Stimulated activated CD4-positive, alpha-beta T cell treated with anti-CD3 and anti-CD28 coated beads, Interleukin-12 subunit alpha, Interleukin-12 subunit beta, amount 100 ng/mL, for 48 hours (primary cell): ENCODE measurements at places on chromosomes 1 and 21.

DNA sequence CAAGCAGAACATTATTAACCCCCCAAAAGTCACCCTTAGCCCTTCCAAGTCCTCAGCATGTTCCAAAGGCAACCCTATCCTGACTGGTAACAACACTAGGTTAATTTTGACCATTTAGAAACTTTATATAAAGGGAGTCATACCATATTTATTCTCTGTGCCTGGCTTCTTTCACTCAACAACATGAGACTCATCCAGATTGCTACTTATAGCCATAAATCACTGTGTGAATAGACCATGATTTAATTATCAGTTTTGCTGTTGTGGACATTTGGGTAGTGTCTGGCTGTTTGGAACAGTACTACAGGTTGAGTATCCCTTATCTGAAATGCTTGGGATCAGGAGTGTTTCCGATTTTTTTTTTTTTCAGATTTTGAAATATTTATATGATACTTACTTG lies 252.1 kb downstream of the DISC1 start:
- no peak for DNase-seq

DNA sequence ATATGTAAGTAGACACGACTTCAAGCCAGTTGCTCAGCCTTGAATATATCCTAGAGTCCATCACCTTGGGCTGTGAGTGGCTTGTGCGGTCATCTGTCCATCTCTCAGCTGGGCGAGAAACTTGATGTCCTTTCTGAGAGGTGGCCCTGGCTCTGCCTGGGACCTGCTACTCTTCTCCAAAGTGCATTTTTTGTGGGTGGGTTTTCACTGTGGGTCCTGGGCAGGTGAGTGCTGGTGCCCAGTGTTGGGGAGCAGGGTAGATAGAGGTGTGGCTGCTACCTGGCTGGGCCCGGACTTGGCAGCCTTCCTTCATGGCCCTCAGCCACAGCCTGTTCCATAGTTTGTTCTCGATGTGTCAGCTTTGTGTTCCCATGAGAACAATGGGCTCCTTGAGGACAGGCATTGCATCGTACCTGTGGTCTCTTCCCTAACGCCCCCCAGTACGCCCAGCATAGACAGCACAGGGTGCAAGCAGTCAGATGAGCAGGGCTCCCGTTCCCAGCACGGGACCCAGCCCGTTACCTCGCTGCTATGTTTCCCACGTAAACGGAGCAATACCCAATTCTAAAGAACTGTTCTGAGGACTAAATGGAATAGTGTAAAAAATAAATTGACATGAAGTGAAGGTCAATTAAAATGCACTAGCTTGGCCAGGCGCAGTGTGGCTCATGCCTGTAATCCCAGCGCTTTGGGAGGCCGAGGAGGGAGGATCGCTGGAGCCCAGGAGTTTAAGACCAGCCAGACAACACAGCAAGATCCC lies 877 bp upstream of the SLX9 start:
- DNase-seq: no peak

GRCh38 chr1:94324178-94324544 lies 86.8 kb upstream of the ARHGAP29 start:
- no peak for DNase-seq

- DNase-seq: no peak
Measured at GRCh38 chr1:42003433-42003832, 84.7 kb upstream of the HIVEP3 start.

DNA sequence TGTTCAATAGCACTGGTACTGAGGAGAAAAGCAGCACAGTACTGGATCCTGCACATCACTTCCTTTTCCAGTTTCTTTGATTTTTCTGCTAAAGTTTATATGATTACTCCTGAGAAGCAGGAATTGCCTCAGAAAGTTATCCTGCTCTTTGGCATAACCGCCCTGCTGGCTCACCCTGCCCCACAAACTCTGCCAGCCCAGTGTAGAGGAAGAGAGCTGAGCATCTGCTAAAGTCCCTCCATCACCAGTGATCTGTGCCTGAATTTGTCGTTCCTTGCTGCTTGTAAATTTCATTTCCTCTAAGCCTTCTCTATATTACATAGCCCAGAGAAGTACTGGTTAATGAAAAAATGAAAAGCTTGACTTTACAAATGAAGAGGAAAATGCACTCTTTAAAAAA lies 87.0 kb upstream of the C1orf21 start:
- DNase-seq: no peak

DNA sequence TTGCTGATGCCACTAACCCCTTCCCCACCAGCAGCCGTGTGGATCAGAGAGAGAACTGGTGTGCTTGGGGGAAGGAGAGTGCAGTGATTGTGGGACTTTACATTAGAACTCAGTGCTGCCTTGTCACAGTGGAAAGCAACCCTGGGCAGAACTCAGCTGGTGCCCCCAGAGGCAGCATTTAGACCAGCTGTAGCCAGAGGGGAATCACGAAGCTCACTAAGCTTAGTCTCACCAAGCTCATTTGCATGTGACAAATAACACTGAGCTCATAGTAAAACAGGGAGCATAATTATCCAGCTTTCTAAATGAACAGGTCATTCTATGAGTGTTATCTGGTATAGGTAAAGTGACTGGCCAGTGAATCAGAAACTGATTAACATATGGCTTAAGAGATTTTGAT lies 9.8 kb upstream of the SMAP2 start:
- no peak for DNase-seq

DNA sequence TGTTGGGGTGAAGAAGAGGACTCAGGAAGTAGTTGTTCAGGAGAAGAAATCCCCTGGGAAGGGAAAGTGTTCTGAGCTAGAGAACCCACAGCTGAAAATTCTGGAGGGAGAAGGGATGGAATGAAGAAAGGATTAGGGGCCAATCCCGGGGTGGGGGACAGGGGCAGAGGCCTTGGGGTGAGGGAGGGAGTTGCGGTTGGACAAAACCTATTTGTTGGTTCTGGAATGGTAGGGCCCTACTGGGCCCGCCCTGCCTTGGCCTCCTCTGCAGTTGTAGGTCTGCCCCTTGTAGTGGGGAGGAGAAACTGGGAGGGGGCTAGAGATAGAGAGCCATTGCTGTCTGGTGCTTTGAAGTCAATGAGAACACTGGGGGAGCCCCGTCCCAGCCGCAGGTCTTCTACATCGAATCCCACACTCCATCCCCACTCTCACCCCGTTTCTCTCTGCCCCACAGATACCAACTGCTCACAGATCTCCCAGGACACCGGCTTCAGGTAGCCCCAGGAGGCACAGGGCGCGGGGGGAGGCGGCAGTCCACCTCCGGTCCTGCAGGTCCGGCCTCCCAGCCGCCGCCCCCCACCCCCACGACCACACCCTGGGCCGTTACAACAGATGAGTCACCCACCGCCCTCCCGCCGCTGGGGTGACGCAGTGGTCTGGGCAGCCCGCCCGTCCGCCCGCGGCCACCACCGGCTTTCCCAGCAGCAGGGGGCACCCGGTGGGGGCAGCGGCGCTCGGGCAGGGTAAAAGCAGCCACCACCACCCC lies 1.1 kb downstream of the TAGLN2 start:
- peak; percentile 56 for DNase-seq

DNA sequence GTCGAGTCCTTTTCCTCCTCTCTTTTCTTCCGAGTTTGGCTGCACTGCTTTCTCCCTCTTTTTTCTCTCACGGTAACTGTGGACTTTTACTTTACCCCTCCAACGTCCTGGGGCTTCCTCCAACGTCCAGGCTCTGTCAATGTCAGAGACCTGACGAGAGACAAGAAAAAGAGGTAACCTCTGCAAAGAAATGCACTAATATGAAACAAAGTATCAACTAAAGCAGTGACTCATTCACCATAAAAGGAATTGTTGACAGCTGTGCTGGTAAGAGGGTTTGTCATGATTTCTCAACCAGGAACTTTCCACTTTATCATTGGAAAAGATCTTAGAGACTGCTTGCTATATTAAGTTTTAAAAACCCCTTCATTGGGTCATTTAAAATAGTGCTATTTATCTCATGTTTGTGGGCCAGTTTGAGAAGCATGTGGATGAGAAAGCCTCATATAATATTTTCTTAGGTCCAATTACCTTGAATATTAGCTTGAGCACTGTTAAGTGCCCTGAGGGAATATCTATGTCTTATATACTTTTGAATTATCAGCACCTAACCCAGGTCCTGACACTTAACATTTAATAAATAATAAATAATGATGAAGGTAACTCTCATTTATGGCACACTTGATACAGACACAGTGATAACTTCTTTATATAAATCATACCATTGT lies at the start of gene GBP2:
Gene GBP2, minus strand, starts transcription at position 202 of the 668 bp plus-strand sequence. CDS start 4,148 bp downstream, outside the sequence.
- no peak for DNase-seq

GRCh38 chr1:238558156-238558555 lies 667.4 kb upstream of the ZP4 start:
- no peak for DNase-seq

- no peak for DNase-seq
Measured at GRCh38 chr1:53016705-53017104, 45.3 kb upstream of the PODN start.

DNA sequence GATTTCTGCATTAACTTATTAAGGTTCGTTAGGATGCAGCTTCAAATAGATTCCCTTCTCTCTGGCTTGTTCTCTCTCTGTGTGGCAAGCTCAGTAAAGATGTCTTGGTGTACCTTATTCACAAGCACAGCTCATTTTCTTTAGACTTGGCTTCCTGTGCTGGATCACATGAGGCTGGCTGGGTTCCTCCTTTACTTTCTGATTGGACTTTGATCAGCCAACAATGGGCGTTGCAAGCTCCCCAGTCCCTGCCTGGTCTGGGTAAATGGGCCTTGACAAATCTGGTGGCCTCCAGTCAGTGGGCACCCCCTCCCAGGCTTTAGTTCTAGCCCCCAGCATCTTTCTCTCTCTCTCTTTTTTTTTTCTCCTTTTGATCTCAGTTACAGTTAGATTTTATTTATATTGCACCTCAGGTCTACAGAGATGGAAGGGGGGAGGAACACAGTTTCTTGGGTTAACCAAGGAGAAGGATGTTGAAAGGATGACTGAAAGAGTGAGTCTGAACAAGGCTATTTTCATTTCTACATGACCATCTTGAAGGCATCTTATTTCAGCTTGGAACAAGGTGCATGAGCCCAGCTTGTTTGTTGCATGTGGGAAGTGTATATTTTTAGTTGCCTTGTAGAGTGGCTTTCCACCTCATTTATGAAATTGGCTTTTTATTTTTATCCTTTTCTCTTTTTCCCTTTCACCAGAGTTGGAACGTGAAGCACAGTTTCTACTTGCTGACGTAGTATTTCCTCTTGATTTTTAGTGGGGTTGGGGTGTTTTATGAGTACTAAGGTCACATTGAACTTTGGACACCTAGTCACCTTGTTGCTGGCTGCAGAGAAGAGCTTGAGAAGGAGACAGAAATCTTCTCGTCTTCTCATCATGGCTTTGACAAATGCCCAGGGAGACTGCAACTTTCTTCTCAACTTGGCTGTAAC lies 77.1 kb downstream of the PBX1 start:
- no peak for DNase-seq

GRCh38 chr1:234515411-234515810 lies 36.4 kb upstream of the TARBP1 start:
- no peak for DNase-seq

DNA sequence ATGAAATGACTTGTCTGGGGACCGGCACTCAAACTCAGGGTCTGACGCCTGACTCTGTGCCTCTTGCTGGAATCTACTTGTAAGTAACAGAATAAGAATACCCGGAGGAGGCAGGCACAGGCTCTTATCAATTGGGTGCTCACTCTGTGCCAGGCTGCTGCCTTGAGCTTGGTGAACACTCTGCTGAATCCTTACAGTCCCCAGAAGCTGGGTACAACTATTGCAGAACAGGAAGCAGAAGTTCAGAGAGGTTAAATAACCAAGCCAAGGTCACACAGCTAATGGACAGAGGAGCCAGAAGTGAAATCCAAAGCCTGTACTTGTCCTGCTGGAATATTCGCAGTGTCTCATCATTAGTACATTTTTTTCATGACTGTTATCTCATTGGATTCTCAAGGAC lies 86.0 kb downstream of the EPHB2 start:
- DNase-seq: no peak

DNA sequence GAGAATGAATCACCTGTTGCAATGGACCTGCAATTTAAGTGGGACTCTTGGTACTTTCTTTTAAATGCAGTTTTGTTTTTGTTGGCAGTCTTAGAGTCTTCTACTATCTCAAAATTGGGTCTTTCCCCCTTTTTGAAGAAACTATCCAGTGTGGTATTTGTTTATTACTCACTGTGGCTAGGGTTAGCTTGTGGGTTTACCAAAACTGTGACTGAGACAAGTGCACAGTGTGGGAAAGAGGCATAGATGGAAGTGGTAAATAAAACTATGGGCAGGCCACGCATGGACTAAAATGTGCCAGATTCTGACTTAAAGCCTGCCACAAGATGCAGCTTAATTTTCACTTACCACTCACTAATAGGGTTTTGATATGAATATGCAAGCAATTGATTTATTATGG lies 1441.7 kb downstream of the PLA2G4A start:
- DNase-seq: no peak

DNA sequence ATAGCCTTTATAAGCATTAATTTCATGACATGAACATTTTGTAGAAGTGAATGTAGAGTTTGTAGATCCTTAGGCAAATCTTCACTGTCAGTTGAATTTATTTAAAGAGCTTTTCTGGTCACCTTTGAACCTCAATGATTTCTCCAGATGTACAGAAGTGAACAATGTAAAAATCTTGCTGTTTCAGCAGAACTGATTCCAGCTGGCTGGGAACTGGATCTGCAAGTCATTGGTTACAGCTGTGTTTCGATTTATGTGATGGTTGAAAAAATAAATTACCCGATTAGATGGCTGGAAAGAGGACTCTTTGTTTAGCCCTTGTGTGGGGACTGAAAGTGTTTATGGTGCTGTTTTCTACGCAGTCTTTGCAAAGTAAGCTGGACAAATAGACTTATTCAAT lies 849.8 kb downstream of the USP25 start:
- DNase-seq: no peak

- DNase-seq: no peak
Measured at GRCh38 chr1:175864625-175865024, 121.2 kb upstream of the TNR start.

DNA sequence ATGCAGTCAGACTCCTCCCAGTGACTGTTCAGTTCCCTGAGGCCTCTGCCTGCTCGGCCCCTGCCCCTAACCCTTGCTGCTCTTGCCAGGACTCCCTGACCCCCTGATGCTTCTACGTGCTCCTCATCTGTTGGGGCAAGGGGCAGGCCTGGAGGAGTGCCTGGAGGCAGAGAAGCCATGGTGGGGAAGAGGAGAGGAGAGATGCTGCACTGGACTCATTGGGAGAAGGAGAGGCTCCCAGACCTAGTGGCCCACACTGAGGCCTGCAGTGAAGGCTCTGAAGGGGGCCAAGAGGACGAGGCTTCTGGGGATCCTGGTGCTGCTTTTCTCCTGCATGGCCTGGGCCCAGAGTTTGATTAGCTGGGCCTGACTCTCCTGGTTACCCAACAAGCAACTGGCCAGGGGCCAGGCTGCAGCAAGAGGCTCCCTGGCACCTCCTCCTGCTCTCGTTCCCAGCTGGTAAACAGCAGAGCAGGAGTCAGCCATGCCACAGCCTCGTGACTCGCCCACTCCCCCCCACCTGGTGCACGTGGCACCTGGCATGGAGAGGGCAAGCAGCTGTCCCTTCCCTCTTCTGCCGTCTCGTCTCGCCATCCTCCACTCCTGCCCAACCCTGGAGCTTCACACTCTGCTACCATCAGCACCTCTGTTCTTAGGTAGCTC lies 847 bp upstream of the RORC start:
- DNase-seq: no peak
